ENCODE measurements at places on chromosomes 5 and 9.

- no peak for DNase-seq
Observed at GRCh38 chr5:73722231-73722630, 96.2 kb downstream of the ARHGEF28 start.

GRCh38 chr5:139806726-139807646 lies 11.4 kb downstream of the PSD2 start:
- no peak for DNase-seq

- no peak for DNase-seq
Observed at GRCh38 chr9:127202461-127203169, 62.0 kb upstream of the GARNL3 start.

GRCh38 chr9:17401858-17402257 lies 177.0 kb upstream of the SH3GL2 start:
- no peak for DNase-seq

- no peak for DNase-seq
Observed at GRCh38 chr9:93082841-93083411, 13.1 kb upstream of the CARD19 start.

DNA sequence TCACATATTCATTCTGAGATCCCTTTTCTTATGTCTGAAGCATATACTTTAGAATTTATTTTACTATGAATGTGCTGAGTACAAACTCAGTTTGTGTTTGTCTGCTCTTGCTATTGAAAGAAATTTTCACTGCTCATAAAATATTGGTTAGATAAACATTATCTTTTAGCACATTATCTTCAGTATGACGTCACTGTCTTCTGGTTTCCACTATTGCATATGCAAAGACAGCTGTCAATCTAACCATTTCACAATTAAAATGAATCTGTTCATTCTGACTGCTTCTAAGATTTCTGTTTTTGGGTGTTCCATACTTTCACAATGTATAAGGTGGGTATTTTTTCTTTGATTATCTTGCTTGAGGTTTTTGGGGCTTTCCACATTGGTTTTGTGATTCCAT lies 526.2 kb upstream of the CDH6 start:
- no peak for DNase-seq

GRCh38 chr9:72592502-72593403 lies 71.3 kb downstream of the TMC1 start:
- DNase-seq: peak; percentile 71

DNA sequence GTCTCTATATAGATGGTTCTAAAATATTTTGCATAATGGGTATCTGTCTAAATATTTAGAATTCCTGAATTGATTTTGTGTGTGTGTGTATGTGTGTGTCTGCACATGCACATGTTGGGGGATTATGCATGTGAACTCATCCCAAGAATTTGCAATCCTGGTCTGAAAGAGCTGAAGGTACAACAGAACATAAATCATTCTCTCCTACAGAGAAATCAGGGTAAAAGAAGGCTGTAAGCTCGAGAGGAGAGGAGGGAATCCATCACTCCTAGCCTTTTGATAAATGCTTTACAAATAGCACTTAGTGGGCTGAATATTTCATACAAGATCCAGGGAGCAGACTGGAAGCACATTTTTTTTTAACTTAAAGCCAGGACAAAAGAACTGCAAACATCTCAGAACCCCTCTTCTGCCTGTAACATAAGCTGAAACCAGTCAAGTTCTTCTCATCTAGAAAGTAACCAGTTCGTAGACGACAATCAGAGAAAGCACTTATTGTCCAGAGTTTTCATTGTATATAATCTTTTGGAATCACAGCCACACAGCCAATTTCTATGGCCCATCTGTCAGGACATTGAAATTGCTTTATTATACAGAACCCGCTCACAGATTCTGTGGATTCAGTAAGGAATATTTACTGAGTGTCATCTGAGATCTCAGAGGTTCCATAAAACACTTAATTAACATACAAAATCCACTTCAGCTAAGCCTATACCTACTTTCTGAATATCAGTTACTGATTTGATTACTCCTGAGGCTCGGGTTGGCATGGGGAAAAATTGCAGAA lies 541.4 kb upstream of the ZNF462 start:
- DNase-seq: no peak

DNA sequence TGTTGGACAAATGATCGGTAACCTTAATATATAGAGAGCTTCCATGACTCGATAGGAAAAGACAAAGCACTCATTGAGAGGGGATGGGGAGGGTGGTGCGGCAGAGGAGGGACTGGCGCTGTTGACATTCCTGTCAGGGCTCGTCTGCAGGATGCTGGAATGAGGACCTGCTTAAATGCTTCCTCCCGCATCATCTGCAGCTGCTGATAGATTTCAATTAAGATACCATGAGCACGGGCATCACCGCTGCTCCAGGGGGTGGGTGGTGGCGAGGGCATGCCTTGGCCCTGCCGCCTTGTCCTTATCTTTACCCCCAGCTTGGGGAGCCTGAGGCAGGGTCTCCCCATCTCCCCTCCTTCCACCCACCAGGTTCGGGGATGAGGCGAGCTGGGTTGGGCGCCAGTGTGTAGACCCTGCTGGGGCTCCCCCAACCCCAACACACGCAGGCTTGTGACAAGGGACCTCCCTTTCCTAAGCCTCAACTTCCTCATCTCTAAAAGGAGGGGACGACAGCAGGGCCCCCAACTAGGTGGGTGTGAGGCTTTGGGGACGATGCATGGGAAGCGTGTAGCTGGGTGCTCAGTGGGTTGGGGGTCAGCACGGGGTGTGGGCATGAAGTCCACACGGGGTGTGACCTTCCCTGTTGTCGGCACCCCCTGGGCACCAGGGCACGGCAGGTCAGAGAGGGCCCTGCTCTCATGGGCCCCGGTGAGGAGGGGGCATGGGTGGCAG lies 11.7 kb upstream of the QRFP start:
- DNase-seq: no peak

GRCh38 chr5:103275851-103276250 lies 17.3 kb downstream of the MACIR start:
- no peak for DNase-seq

- no peak for DNase-seq
Observed at GRCh38 chr9:98521141-98521540, 187.6 kb downstream of the GABBR2 start.

GRCh38 chr5:93874080-93874479 lies 132.7 kb upstream of the POU5F2 start:
- peak; percentile 59 for DNase-seq

DNA sequence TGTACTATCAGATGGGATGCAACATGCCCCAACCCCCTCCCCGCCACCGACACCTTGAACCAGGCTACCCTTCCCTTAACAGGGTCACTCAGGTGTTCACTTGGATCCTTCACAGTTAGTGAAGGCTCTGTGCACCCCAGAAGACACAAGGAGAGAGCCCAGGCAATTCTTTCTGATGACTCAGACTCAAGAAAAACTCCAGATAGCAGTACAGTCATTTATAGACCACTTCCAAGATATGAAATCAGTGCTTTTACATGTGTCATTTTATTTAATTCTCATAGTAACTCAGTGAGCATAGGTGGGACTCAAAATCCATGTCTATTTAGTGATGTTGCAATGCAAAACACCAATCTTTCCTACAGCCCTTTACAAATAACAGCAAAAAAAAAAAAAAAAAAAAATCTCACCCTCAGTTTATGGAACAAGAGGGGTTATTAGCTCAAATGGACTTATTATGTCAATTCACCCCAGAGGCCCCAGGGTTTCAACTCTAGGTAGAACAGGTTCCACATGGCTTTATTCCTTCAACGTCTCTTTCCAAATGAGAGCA lies 71.9 kb downstream of the FOXD1 start:
- no peak for DNase-seq

DNA sequence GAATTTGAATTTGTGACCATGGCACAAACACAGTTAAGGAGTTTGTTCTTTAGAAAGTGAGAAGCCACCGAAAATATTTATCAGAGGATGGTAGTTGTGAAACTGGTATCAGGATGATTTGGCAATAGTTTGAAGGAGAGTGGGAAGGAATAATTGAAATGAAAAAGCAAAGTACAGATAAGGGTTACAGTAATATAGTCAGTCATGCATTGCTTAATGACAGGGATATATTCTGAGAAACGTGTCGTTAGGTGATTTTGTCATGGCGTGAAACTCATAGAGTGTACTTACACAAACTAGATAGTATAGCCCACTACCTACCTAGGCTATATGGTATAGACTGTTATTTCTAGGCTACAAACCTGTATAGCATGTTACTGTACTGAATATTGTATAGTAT lies 84.2 kb downstream of the GPBP1 start:
- peak; percentile 50 for DNase-seq

GRCh38 chr5:1799110-1799601 lies 481 bp downstream of the MRPL36 start:
- DNase-seq: peak; percentile 30

GRCh38 chr9:135960411-135961276 lies 529 bp downstream of the UBAC1 start:
- no peak for DNase-seq

GRCh38 chr5:54754420-54754819 lies 231.0 kb downstream of the ESM1 start:
- no peak for DNase-seq

DNA sequence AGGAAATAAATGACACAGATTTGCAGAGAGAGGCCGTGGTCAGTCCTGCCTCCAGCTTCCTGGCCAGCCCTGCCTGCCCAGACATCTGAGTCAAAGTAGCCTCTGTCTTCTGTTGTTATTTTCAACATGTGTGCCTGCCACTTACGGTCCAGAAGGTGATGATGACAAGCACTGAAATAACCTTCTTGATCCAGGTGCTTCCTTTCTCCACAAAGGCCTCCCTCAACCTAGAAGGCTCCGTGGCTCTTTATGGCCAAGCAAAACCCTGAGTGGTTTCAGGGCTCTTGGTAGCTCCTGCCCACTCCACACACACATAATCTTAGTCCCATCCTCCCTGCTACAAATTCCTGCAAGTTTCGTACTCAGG lies 34.1 kb upstream of the SLC6A19 start:
- no peak for DNase-seq

GRCh38 chr5:108143581-108143980 lies 238.3 kb downstream of the FBXL17 start:
- no peak for DNase-seq

- no peak for DNase-seq
Observed at GRCh38 chr5:151255621-151256286, 2.8 kb downstream of the GM2A start.

- no peak for DNase-seq
Observed at GRCh38 chr9:130275156-130275555, 9.6 kb downstream of the HMCN2 start.

GRCh38 chr9:27303219-27303618 lies 6.3 kb upstream of the EQTN start:
- no peak for DNase-seq

DNA sequence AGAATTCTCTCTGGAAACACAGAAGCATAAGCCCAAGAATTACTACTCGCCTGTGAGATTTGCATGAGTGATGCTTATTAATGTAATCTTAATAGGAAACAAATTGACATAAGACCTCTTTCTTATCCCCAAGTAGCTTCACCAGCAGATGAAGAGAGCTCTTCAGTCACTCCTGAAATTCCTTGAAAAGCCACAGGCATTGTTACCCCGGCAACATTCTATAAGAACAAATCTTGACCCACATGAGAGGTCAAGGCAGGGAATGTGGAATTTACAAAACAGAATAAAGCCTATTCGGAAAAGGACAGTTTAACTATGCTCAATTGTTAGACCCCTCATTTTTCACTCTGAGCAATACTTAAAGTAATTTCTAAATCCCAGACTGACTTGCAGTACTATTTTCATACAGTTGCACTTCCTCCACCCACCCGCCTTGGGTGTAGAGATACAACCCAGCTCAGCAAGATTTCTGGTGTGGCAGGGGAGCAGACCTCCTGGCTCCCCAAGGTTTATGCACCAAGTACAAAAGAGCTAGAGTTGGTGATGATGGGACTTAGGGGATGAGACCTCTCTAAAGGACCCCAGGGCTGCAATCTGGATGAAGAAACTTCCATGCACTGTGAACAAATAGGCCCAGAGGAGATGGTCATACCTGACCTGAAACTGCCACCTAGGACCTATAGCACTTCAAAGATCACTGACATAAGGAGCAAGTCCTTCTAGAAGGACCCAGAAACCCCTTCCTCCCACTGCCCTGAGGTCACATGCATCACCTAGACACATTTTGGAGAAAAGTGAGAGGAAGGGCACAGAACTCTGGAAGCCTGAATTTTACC lies 242.1 kb downstream of the ZNF608 start:
- peak; percentile 9 for DNase-seq

DNA sequence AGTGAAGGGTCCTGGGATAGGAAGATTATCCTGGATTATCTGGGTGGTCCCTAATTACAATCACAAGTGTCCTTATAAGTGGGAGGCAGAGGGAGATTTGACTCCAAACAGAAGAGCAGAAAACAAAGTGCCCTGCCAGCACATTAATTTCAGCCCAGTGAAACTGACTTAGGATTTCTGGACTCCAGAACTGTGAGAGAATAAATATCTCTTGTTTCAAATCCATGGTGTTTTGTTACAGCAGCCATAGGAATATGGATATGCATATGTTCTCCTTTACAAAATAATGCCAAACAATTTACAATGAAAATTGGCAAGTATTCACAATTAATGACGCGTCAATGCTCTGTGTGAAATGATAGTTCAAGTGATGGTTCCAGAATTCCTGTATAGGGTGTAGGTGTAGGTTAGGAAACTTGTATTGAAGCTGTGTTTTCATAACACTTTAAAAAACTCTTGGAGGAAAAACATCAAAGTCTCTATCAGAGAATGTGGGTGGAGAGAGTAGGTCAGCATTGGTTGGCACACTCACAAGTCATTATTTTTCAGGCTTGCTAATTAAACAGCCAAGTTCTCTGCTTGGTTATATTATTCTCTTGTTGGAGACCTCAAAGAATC lies 19.9 kb upstream of the PLPP1 start:
- no peak for DNase-seq

DNA sequence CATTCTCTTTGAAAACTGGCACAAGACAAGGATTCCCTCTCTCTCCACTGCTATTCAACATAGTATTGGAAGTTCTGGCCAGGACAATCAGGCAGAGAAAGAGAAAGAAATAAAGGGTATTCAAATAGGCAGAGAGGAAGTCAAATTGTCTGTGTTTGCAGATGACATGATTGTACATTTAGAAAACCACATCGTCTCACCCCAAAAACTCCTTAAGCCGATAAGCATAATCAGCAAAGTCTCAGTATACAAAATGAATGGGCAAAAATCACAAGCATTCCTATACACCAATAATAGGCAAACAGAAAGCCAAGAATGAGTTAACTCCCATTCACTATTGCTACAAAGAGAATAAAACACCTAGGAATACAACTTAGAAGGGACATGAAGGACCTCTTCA lies 21.0 kb upstream of the EPB41L4A start:
- DNase-seq: no peak

All from activated CD4-positive, alpha-beta T cell treated with anti-CD3 and anti-CD28 coated beads, Interleukin-10, Interleukin-2, amounts not matched to agents 100 ng/mL and 50 ng/mL, durations not matched to agents 16 hours and 8 hours (primary cell).